ENCODE measurements at places on chromosomes 11 and 22.

GRCh38 chr11:27868226-27868625 is 168.0 kb upstream of the BDNF start:
- no peak for DNase-seq

GRCh38 chr11:102226702-102227490 is 90.4 kb upstream of the BIRC3 start:
- no peak for DNase-seq

DNA sequence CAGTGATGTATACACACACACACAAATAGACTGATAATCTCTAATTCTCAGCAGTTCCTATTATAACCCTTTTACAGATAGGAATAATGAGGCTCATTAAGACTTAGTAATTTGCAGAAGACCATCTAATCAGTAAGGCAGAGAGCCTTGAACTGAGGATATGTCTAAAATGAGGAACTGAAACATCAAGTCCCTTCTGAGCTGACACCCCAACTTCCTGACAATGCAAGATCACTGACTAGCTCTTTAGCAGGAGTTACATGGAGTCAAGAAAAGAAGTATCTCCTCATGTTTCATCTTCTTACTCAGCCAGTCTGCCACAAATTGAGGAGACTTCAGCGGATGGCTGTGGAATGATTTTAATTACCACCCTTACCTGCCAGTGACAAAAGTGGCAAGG is 193.0 kb downstream of the MSANTD4 start:
- DNase-seq, result no peak

DNA sequence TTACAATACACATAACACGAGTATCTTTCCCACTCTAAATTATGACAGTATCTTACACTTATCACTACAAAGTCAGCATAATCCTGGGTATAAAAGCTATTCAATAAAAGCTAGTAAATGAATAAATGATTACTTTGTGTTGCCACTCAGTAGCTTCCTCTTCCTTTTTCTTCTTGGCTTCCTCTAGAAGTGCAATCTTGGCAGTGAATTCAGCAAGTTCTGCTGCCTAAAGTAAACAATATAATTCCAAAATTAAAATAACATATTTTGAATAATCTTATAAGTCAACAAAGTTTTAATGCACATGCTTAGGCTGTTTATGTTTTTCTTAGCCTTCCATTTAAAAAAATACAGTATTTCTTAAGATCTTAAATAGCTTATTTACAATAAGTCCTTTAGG is 60.4 kb downstream of the RDX start:
- no peak for DNase-seq

GRCh38 chr22:49632199-49633009 is 195.3 kb downstream of the BRD1 start:
- DNase-seq, result no peak

- no peak for DNase-seq
Measured at GRCh38 chr11:81888391-81888790, 845.3 kb downstream of the FAM181B start.

GRCh38 chr22:32409977-32410376 is 2.1 kb downstream of the RTCB start:
- DNase-seq, result no peak

- no peak for DNase-seq
Measured at GRCh38 chr11:106988151-106989077, 29.9 kb downstream of the GUCY1A2 start.

- no peak for DNase-seq
Measured at GRCh38 chr11:76796511-76797198, 13.5 kb downstream of the TSKU start.

GRCh38 chr11:67409261-67409666 is 5.4 kb downstream of the TBC1D10C start:
- DNase-seq, result peak; percentile 41

- DNase-seq, result no peak
Measured at GRCh38 chr11:44681698-44682097, 45.1 kb upstream of the TSPAN18 start.

DNA sequence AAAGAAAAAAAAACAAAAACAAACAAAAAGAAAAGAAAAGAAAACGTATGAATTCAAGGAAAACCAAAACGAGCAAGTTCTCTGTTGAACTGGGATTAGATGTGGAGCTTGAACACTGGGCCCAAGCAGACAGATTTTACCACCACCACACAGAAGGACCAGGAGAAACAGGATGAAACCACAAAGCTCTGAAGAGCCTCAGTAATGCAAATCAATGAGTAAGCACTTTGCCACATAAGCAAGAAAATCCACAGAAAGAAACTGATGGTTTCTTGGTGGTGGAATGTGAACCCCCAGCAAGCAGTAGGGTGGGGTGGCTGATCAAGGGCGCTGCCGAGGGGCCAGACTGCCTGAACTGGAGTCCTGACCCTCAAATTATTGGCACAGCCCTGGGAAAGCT is 50.9 kb upstream of the NFRKB start:
- DNase-seq, result no peak

DNA sequence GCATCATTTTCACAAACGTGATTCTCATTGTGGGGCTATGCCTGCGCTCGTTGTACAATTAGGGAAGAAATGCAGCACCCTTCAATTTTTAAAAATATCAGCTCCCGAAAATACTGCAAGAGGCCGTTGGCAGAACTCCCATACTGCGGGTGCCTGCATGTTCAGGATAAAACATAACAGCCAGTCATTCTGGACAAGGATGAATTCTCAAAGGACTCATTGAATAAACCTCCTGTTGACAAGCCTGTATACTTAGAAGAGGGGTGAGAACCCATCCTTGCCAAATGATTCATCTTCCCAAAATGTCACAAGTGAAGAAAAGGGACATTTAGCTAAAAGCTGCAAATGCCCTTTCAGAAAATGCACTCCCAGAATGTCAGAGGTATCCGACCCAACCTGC is 141.9 kb downstream of the CSNK2A3 start:
- DNase-seq, result no peak

DNA sequence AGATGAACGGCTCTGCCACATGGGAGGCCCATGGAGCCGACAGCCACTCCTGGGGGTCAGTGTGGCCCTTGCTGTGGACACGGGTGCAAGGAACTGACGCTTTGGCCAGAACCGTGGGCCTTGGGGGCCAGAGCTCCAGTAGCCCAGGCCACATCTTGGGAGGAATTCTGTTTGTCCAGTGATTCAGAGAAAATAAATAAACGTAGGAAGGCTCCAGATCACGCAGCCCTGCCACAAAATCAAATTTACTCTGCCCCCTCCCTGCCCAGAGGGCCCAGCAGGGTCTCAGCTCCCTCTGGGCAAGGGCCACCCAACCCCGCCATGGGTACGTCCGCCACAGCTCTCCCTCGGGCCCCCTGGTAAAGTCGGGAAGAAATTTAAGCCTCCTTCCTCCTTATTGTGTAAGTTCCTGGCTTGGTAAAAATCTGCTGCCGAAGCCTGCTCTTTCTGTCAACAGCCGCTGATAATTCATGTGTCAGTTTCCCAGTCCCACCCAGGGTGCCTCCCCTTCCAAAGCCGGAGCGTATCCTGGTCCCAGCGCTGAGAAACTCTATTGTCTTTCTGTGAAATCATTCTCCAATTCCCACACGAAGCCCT is 6.9 kb upstream of the MUC5AC start:
- no peak for DNase-seq

DNA sequence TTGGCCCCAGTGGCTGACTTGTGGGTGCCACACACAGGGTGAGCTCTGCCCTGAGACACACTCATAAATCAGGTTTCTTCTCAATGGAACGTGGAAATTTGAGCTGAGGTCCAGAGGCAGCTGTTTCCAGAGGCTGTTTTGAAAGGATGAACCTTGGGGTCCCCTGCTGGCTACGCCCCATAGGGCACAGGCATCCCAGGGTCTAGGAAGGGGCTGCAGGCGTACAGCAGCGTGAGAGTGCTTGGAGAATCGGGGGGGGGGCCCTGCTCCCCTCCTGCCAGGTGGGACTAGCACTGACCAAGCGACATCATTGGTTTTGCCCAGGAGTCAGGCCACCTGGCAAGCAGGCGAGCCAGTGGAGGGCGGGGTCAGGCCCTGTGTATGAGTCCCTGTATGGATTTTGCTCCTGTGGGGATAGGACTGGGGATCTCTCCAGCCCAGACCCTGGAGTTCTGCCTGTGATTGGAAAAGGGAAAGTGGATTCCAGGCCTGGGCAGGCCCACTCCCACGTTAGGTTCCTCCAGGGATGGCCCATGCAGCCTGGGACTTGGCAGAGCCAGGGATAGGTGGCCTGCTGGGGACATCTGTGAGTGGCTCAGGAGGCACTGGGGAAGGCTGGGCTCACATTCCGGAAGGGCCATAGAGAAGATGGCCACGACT is 61.0 kb downstream of the FBXO7 start:
- DNase-seq, result no peak

- DNase-seq, result no peak
Measured at GRCh38 chr11:119441898-119442243, 18.9 kb upstream of the THY1 start.

- DNase-seq, result no peak
Measured at GRCh38 chr11:10550503-10551289, 9.7 kb upstream of the RNF141 start.

GRCh38 chr11:128327274-128327673 is 260.1 kb downstream of the ETS1 start:
- no peak for DNase-seq

- no peak for DNase-seq
Measured at GRCh38 chr11:3128356-3129180, 36.5 kb downstream of the OSBPL5 start.

- DNase-seq, result no peak
Measured at GRCh38 chr11:115527534-115528125, 23.4 kb upstream of the CADM1 start.

- DNase-seq, result no peak
Measured at GRCh38 chr11:18408558-18409291, 3.4 kb upstream of the LDHC start.
